ENCODE measurements at places on chromosomes 5 and 9.

GRCh38 chr5:132692632-132692967, 18.8 kb downstream of the IL4 start:
- no peak for DNase-seq

- no peak for DNase-seq
These were observed 60.1 kb upstream of the SPATA31C2 start for GRCh38 chr9:88198341-88198807.

GRCh38 chr5:122499585-122499984, 187.5 kb downstream of the SNCAIP start:
- no peak for DNase-seq

GRCh38 chr5:54630738-54631359, 113.3 kb downstream of the SNX18 start:
- DNase-seq = no peak

DNA sequence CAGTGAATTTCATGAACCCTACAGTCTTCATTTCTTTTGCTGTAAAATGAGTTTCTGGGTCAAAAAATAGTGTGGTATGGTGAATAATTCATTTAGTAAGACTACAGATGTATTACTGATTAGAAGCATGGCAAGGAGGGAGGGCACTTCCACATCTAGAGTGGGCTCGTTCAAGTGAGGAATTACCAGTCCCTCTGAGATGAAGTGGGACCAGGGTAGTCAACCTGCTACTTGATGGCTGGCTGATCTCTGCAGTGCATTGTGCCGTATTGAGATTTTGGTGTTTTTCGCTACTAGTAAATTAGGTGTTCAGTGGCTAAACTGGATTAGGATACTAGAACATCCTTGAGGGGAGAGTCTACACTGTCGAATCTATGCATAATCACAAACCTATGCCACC, 10.8 kb downstream of the CDC37L1 start:
- DNase-seq = no peak

DNA sequence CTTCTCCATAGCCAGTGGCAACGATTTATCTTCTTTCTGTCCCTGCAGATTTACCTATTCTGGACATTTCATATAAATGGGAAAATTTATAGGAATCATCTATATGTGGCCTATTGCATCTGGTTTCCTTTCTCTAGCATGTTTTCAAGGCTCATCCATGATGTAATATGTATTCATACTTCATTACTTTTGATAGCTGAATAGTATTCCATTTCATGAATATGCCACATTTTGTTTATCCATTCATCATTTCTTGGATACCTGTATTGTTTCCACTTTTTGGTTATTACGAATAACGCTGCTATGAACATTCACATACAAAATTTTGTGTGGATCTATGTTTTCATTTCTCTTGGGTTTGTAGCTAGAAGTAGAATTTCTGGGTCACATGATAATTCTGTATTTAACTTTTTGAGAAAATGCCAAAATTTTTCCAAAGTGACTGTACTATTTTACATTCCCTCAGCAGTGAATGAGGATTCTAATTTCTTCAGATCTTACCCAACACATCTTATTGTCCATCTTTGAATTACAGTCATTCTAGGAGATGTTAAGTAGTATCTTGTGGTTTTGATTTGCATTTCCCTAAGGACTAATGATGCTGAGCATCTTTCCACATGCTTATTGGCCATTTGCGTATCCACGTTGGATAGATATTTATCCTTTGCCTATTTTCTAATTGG, 3.6 kb downstream of the IARS1 start:
- no peak for DNase-seq

DNA sequence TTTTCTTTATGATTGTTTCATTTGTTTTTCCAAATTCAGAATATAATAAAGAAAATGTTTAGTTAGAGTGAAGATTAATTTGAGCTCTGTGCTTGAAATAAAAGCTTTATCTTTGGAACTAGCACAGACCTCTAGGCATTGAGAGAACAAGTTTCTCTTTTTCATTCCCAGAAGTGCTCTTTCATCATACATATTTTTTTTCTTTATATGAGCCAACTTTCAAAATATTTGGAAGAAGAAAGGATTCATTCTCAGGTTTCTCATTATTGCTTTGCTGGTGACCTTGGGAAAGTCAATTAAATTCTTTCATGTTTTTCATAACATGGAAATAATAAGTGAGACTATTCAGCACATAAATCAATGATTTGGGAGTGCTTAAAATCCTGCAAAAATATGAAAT, 16.8 kb downstream of the CTXN3 start:
- no peak for DNase-seq

DNA sequence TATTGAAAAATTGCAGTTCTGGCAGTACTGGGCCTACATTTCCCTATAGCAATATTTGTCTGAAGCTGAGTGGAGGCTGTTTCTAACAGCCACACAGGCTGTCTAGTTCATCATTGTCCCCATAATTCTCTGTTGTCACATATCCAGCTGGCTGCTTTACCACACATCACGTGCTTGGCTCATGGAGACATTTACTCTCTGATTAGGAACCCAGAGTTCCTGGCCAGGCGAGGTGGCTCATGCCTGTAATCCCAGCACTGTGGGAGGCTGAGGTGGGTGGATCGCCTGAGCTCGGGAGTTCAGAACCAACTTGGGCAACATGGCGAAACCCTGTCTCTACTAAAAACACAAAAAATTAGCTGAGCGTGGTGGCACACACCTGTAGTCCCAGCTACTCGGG, 81.4 kb downstream of the PGM5 start:
- no peak for DNase-seq

All from spinal cord (tissue), 10 donors.